Endothelial cell of umbilical vein (primary cell): ENCODE measurements at places on chromosomes 1 and 21. TPM values are rescaled to one million over a fixed set of nuclear protein-coding genes. Genes with fewer than 3 reads are reported as not detected.

DNA sequence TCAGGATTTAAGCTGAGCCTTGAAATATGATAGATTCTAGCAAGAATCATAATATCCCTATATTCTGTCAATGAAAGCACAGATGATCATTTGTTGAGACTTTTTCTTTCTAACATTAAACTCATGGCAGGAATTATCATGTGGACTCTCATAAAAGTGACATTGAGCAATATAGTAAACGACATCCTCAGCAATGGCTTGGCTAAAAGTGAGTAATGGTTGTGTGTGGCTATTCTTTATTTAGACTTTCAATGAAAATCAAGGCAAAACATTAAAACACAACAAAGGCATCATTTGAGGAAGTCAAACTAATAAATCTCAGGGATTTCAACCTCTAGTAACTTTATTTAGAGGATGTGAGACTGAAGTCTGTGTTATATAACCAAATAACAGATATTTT, 257.8 kb upstream of the ADGRL4 start:
- DNase-seq = no peak

DNA sequence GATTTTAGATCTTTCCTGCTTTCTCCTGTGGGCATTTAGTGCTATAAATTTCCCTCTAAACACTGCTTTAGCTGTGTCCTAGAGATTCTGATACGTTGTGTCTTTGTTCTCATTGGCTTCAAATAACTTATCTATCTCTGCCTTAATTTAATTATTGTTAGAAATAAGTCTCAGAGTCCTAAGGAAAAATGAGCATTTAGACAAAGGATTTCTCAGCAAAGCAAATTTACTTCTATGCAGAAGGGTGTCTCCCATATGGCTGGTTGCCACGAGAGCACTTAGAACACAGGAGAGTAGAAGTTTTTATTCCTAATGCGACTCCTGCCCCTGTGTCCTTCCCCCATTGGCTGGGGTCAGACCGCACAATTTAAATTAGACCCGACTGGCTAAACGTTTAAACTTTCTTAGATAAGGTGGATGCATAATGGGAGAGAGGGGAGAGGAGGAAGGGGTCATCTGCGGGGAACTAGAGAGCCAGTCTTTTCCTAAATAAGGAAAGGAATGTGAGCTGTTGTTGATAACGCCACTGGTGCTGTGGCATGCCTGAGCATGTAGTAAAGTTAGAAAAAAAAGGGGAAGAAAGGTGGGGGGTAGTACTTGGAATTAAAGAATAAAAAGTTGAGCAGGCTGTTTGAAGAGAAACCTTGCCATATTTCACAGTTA, 170.2 kb downstream of the DYRK1A start:
- no peak for DNase-seq

- DNase-seq = no peak
Observed at GRCh38 chr1:166906647-166907046, 30.6 kb upstream of the TADA1 start.

GRCh38 chr1:89596698-89597097, 36.2 kb upstream of the LRRC8C start:
- no peak for DNase-seq

DNA sequence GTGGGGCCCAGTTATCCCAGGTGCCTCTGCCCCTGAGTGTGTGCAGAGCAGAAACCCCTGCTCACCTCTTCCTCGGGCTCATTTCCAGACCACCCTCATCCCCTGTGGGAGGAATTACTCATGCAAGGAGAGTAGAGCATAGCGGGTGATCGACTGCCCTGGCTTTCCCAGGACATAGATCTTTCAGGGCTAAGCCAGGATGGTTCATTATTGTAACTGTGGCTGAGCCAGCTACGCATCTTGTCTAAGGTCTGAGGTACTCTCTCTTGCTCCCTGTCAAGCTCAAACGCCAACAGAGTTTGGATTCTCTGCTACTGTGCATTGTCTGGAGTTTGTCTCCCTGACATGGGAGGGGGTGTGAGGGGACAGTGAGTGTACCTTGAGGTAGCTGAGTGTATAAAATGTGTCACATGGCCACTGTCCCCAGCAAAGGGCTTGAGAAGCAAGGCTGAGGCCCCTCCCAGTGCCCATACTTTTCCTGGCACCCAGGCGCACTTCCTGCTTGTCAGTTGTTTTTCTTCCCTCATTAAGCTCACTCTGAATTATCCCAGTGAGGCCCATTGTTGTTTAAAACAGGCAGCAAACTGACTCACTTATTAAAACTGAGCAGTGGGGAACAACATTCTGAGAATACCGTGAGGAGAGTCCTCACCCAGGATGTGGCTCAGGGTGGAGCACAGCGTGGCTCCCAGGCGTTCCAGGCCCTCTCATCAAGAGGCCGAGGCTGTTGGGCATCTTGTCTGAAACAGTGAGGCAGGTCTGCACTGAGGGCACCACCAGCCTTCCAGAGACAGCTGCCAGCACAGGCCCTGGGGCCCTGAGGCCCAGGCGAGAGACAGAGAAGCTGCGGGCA, 92.9 kb downstream of the LAMC2 start:
- DNase-seq = peak; percentile 75

DNA sequence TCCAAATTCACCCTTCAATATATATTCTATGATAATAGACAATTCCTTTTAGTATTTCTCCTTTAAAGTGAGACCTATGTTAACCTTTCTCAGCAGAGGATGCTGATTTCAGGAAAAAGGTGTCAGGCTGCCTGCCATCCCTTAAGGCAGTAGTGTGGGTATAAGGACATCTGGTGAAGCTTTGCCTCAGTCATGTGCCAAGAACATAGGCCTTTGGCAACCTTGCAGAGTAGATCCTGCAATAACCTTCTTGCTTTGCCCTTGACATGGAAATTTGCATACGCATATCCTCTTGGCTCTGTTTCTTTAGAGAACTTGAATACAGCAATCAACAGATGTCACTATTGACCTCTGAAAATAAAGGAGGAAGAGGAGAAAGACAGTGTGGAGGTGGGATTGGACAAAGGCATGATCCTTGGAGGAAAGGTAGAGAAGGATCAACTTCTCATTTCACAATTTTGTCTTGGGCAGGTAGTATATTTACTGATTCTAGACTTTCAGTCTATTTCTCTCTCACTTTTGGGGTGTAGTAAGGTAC, 21.1 kb upstream of the ZRANB2 start:
- no peak for DNase-seq

GRCh38 chr1:26981146-26981846, 12.2 kb upstream of the TRNP1 start:
- no peak for DNase-seq

GRCh38 chr1:178634445-178634844, 90.6 kb upstream of the RALGPS2 start:
- no peak for DNase-seq

DNA sequence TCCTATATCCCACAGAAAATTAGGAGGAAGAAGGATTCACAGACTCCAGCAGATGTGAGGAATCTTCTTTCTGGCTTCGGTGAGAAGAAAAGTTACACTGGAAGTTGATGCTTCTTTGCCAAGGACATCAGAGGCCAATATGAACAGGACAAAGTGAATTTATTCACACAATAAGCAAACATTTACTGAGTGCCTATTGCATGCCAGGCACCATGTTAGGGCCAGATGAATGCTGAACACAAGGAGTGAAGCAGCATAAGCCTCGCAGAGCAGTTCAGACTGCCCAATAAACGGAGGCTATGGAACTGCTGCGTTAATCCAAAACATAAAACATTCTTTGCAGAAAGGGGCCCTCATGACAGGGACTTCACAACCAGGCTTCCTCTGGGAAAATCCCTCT, 114.6 kb downstream of the LMX1A start:
- DNase-seq = no peak

DNA sequence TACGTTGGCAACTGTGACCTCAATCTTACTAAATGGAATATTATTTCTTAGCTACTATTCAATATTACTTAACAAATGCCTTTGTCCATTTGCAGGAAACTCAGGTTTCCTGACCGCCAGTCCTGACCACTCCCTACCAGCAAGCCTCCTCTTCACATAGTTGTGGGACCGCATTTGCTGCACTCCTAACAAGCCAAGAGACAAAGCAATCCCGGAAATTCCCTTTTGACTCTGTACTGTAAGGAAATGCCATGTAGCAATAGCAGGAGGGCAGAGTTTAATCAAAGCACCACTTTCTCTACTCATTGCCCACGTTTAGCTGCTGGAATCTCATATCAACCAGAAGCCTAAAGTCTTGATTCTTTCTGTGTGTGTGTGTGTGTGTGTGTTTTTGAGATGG, 28.1 kb upstream of the ACBD6 start:
- peak; percentile 80 for DNase-seq

DNA sequence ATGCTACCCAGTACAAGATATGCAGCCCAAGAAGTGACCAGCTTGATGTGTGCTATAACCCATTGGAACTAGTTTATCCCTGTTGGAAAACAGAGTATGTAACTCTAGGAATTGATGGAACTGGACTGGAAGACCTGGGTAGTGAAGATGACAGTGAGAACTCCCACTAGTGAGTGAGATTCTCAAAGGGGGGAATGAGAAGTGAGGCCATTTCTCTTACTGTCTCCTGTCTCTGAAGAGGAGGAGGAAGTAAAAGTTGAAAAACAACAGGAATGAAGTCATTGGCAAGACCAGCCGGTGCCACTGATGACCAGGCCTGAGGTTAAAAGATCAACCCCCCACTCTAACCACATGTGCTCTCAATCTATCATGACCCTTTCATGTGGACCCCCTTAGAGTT, 20.9 kb downstream of the PLA2G2F start:
- no peak for DNase-seq

DNA sequence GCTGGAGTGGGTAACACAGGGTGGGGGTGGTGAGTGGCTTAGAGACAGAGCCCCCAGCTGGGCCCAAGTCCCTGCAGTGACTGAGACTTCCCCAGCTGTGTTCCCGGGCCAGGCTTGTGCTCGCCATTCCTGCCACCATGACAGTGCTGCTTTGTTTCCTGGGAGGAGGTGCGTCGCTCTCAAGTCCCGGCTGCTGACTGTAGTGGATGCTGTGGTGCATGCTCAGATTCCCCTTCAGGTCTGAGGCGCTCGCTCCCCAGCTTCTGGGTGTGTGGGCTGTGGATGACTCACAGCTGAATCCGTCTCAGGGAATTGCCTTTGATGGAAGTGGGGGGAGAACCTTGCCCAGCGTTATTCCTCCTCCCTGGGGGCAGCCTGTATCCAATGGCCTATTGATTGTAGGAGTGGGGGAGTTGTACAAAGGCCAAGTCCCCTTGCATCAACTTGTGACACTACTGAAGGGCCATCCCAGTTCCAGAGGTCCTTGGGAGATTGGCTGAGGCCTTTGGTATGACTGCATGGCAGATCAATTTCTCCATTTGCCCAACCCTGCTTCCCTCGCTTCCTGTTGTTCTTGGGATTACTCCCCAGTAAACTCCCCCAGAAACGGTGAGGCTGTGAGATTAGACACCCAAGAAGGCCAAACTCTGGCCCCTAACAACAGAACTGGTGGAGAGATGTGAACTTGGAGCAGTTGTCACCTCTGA, 17.8 kb upstream of the POU3F1 start:
- DNase-seq = no peak

DNA sequence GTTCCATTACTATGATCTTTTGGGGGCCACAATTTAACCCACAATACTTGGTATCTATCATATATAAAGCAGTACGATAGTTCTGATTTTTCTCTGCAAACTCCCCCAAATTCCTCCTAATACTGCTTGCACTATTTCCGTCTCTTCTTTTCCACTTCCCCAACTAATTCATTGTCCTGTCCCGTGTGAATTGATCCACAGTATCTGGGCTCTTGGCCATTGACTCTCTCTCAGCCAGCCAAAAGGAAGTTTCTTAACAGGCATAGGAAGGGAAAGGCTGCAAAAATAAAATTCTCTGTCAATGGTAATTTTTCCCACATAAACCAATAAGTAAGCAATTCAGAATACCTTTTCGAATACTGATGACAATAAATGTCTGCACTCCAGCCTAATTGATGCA, 91.7 kb upstream of the DSCAM start:
- no peak for DNase-seq

DNA sequence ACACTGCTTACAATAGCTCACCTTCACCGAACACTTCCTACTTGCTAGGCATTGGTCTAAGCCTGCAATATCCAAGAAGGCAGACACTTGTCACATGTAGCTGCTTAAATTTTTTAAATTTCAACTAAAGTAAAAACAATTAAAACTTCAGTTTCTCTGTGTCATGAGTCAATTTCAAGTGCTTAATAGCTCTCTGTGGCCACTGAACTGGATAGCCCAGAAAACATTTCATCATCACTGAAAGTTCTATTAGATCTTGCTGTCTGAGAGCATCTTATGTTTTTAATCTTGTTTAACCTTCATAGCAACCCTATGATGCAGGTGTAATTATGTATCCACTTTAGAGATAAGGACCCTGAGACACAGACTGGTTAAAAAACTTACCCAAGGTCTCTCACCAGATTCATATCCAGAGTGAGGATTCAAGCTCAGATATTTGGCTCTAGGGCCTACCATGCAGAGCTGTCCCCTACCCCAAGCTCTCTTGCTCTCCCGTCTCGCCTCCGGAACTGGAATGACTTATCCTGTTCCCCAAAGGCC, 2.6 kb upstream of the FCRL6 start:
- no peak for DNase-seq

- DNase-seq = peak; percentile 54
Observed at GRCh38 chr1:192153276-192153675, 5.0 kb upstream of the RGS18 start.

GRCh38 chr1:54122135-54122751, 30.6 kb downstream of the CDCP2 start:
- DNase-seq = no peak

The RUNX1 gene
- total RNA-seq = 17.9 and 23.9 TPM in 2 replicates

The ZYG11A gene
- total RNA-seq = 1.3 and 2.1 TPM in 2 replicates

The CDCA8 gene
- total RNA-seq = 43.7 and 45.7 TPM in 2 replicates

The S100A5 gene
- not detected in 2 replicates for total RNA-seq

The ZNF593OS gene
- not detected in 2 replicates for total RNA-seq

The DNAH14 gene
- total RNA-seq = 7.1 and 8.5 TPM in 2 replicates

The GJA4 gene
- total RNA-seq = 22.1 TPM in 2 replicates

The PTAFR gene
- 0.18 and 0.20 TPM in 2 replicates for total RNA-seq

The S100A2 gene
- total RNA-seq = 4.0 and 4.4 TPM in 2 replicates

The EPHA2 gene
- 125 and 141 TPM in 2 replicates for total RNA-seq

The ACBD6 gene
- 52.8 and 56.4 TPM in 2 replicates for total RNA-seq

The SYNC gene
- total RNA-seq = 6.5 and 9.4 TPM in 2 replicates
